T-helper 17 cell (primary cell): ENCODE measurements at places on chromosomes 3 and 15.

GRCh38 chr3:124962403-124962940 is 27.9 kb upstream of the MUC13 start:
- DNase-seq = no peak

- DNase-seq = no peak
Observed at GRCh38 chr3:86594838-86595237, 396.1 kb downstream of the VGLL3 start.

DNA sequence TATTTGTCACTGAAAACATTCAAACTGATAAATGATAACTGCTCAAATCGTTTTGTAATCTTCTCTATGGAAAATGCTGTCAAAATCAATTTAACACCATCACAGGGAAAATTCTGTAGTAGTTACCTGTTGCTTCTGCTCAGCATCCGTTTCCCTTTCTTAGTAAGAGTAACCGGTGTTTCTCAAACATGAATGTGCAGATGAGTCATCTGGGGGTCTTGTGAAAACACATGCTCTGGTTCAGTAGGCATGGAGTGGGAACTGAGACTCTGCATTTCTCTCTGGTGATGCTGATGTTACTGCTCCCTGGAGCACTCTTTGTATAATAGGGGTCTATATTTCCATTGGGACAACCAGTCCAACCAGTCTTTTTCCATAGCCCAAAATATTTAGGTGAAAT is 145.1 kb downstream of the SEMA6D start:
- DNase-seq = no peak

GRCh38 chr3:168545591-168545990 is 449.9 kb upstream of the GOLIM4 start:
- DNase-seq = no peak

GRCh38 chr3:197674741-197675562 is 61.8 kb downstream of the RUBCN start:
- DNase-seq = no peak

DNA sequence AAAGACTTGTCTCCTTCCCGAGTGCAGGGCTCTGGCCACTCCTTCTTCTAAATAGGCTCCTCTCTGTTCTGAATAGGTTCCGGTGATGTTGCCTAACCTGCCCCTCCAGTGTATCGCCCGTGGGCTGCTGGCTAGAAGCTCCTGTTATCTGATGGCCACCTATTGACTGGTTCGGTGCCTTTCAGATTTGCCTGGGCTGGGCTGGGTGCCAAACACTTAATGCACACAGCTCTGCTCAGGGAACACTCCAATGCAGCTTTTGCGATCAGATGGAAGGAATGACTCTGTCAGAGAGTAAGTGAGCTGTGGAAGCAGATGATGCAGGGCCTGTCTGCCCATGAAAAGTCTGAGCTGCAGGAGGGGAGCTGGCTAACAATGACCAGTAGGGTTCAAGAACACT is 112.9 kb downstream of the CORO2B start:
- no peak for DNase-seq
